ENCODE measurements at places on chromosomes 11 and 22. TPM values are rescaled to one million over a fixed set of nuclear protein-coding genes. Genes with fewer than 3 reads are reported as not detected.

GRCh38 chr11:76086743-76087635 lies 119.3 kb downstream of the WNT11 start:
- H3K36me3 ChIP-seq: no peaks in the 10 kb centered on the region
- H3K4me3 ChIP-seq: no peak overlapping the region
- no peaks in the 10 kb centered on the region for H3K27me3 ChIP-seq

DNA sequence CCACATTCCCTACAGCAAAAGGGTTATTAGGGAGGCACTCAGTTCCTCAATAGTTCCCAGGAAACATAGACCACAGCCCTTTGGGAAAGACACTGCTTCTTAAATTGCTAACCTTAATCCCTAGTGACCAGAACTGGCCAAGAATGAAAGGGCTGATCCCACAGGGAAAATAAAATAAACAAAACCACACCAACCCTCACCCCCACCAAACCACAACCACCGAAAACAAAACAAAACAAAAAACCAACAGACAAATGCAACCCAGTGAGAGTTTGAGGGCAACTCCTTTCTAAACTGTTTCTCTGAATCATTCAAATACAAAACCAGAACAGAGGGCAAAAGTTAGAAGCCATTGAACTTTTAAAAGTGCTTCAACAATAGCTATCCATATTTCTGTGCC lies 57.2 kb downstream of the NAV2 start:
- no peaks in the 10 kb centered on the region for H3K27me3 ChIP-seq
- no peak overlapping the region for H3K27ac ChIP-seq
- DNase-seq: peak; percentile 61
- peaks cover 25% of the 10 kb centered on the region for H3K4me1 ChIP-seq

GRCh38 chr11:77406396-77406795 lies 67.5 kb downstream of the PAK1 start:
- no peaks in the 10 kb centered on the region for H3K36me3 ChIP-seq
- no peak for DNase-seq
- H3K27me3 ChIP-seq: no peaks in the 10 kb centered on the region
- H3K4me1 ChIP-seq: peaks cover 20% of the 10 kb centered on the region
- H3K27ac ChIP-seq: no peak overlapping the region

DNA sequence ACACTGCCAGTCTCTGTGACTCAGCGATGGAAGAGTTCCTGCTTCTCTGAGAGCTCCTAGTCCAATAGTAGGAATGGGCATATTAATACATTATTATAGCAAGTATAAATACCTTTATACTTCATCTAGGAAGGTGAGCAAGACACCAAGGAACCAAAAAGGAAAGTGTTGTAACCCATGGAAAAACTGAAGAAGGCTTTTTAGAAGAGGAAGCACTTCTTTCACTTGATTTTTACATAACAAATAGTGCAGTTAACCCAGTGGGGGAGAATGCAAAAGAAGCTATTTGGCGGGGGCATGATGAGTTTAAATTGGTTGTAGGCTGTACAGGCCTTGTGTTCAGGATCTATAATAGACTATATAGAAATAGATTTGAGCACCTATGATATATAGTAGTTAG lies 31.2 kb upstream of the C11orf87 start:
- no peaks in the 10 kb centered on the region for H3K36me3 ChIP-seq
- H3K4me1 ChIP-seq: no peaks in the 10 kb centered on the region
- no peak overlapping the region for H3K4me3 ChIP-seq

GRCh38 chr11:85725510-85726258 lies 39.7 kb upstream of the CCDC89 start:
- H3K4me1 ChIP-seq: peaks cover 11% of the 10 kb centered on the region
- peak; percentile 82 for DNase-seq
- H3K4me3 ChIP-seq: no peak overlapping the region
- no peaks in the 10 kb centered on the region for H3K36me3 ChIP-seq
- H3K27ac ChIP-seq: peak overlapping the region; percentile 10
- no peaks in the 10 kb centered on the region for H3K27me3 ChIP-seq

The GAL3ST1 gene
- not detected for polyA plus RNA-seq

DNA sequence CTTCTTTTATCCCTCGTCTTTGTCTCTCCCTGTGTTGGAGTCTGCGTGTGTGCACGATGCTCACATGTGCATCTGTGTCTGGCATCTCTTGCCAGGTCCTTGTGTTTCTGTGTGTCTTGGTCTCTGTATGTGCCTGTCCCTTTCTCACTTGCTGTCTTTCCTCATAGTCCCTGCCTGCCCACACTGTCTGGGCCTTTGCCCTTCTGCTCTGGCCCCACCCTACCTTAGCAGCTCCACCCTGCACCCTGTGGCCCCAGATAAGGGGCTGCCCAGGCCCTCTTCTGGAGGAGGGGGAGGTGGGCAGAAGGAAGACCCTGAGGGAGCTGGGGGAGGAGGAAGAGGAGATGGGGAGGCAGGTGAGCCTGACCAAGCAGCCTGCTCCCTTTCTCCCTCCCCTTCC lies 2.8 kb downstream of the EHBP1L1 start:
- no peaks in the 10 kb centered on the region for H3K27me3 ChIP-seq
- no peak overlapping the region for H3K4me3 ChIP-seq
- H3K27ac ChIP-seq: no peak overlapping the region

The SLC1A2 gene
- polyA plus RNA-seq: 0.49 TPM

DNA sequence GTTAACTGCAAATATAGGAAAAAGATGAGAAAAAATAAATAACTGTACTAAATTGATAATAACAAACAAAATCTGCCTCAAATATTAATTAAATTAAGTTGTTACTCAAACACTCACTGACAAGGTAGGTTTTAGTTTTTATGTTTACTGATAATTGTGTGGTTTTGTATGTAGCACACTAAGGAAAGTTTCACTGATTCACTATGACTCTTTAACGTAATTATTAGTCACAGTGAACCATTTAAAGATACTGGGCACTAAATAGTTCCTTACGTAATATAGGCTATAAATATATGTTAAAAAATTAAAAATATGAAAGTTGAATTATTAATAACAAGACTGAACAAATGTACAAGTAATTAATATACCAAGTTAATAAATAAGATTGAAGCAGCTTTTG lies 2330.0 kb upstream of the RAG2 start:
- H3K36me3 ChIP-seq: no peaks in the 10 kb centered on the region
- H3K4me1 ChIP-seq: no peaks in the 10 kb centered on the region
- no peak for DNase-seq
- H3K4me3 ChIP-seq: no peak overlapping the region
- H3K27ac ChIP-seq: no peak overlapping the region

The KDM4E gene
- polyA plus RNA-seq: not detected

- H3K4me1 ChIP-seq: peaks cover 14% of the 10 kb centered on the region
- H3K4me3 ChIP-seq: peak overlapping the region; percentile 97
- DNase-seq: peak; percentile 23
- H3K36me3 ChIP-seq: no peaks in the 10 kb centered on the region
- no peaks in the 10 kb centered on the region for H3K27me3 ChIP-seq
Observed at GRCh38 chr11:57639321-57640067, 10.2 kb downstream of the YPEL4 start.

DNA sequence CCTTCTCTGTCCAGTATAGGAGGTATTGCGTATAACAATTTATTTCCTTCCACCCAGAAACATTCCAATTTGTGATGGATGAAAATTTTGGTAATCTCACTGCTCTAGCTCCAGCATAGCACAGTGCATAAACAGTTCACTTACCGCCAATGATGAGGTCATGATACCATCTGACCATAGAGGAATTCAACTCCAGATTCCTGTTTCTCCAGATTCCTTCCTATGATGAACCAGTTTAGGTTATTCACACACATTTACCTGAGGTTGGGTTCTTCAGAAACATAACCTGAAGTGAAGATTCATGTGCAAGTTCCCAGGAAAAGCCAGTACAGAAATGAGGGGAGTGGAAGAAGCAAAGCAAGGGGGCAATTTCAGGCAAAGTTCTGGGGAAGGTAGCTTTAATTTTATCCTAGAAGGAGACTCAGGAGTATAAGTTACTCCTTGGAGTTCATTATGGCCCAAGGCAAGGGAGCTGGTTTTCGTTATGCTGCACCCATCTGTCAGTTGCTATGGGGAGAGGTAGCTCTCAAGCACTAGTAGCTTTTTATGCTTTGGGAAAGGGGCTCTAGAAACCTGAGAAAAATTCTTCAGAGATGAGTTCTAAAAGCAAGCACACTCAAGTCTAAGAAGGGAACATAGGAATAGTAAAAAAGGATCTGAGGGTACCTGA lies 121.6 kb downstream of the CASP12 start:
- H3K27me3 ChIP-seq: no peaks in the 10 kb centered on the region
- no peak for DNase-seq
- no peaks in the 10 kb centered on the region for H3K36me3 ChIP-seq
- peaks cover 11% of the 10 kb centered on the region for H3K4me1 ChIP-seq

DNA sequence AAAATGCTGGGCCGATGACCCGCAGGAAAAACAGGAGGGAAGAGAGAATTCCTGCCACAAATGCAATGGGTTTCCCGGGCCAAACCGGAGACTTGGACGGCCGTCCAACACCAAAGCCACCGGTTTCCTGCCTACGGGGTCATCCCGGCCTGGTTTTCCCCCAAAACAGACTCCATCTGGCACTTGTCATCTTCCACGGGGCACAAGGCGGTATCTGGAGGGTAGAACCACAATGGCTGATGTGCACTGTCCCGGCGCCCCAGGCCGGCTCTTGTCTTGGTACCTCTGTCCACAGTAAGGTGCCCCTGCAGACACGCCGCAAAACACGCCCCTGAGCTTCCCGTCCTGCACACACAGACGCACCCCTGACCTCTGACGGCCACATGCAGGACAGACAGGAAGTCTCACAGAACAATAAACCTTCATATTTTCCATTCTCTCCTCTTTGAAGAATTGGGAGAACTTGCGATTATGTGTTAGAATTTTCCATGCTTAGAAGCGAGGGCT lies 20.1 kb downstream of the CELSR1 start:
- DNase-seq: no peak
- no peak overlapping the region for H3K27ac ChIP-seq
- 0 out of 2 replicates have a peak, but pooled peaks cover 3% of the 10 kb centered on the region for H3K4me1 ChIP-seq
- no peak overlapping the region for H3K4me3 ChIP-seq

DNA sequence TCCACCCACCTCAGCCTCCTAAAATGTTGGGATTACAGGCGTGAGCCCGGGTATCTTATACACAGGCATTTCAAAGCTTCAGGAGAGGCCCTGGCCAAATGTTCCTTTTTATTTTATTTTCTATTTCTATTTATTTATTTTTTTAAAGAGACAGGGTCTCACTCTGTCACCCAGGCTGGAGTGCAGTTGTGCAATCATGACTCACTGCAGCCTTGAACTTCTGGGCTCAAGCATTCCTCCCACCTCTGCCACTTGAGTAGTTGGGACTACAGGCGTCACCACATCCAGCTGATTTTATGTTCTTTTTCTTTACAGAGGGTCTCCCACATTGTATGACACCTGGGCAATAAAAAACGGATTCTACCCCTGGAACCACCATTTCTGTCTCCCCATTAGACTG lies 71.2 kb downstream of the FBXO7 start:
- H3K4me1 ChIP-seq: peaks cover 28% of the 10 kb centered on the region
- H3K27me3 ChIP-seq: no peaks in the 10 kb centered on the region
- no peaks in the 10 kb centered on the region for H3K36me3 ChIP-seq
- no peak overlapping the region for H3K4me3 ChIP-seq
- DNase-seq: peak; percentile 79
- H3K27ac ChIP-seq: peak overlapping the region; percentile 78

DNA sequence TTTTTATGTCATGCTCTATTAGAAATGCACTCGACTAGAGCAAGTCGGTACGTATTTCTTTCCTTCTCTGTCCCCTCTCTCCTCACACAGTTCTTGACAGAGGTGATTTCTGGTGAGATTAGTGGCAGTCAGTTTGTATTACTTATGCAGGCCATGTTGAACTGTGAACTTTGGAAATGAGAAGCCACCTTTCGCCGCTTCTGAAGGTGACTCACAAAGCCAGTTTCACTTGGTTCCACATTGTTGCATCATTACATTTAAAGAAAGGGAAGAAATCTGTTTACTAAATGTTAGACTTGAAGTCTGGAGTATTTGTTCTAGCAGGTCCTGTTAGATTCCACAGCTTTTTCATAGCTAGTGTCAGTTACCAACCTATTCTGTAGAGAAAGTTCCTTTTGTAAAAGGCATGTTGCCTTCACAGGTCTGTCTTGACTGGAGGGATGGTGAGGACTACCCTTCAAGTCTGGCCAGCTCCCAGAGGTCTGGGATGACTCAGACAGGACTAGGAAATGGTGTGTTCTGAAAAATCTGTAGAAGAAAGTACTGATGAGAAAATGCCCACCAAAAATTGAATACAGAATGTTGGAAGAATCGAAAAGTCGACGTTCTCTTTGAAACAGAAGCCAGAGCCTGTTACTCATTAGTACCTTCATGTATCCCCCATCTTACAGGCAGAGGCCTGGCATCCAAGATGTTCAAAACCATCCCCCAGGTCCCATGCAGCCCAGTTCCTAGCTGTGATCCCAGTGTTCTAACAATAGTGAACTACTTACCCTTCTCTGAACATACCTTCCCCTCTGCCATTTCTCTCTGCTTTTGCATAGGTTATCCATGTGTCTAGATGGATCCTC lies 181.4 kb downstream of the DBX1 start:
- H3K36me3 ChIP-seq: no peaks in the 10 kb centered on the region
- H3K4me1 ChIP-seq: peaks cover 38% of the 10 kb centered on the region
- no peak overlapping the region for H3K4me3 ChIP-seq
- H3K27me3 ChIP-seq: no peaks in the 10 kb centered on the region

The MICAL2 gene
- 83.3 TPM for polyA plus RNA-seq

GRCh38 chr11:94131718-94132115 lies 3.1 kb downstream of the PANX1 start:
- H3K27ac ChIP-seq: peak overlapping the region; percentile 96
- DNase-seq: peak; percentile 43
- H3K27me3 ChIP-seq: no peaks in the 10 kb centered on the region
- H3K36me3 ChIP-seq: no peaks in the 10 kb centered on the region

DNA sequence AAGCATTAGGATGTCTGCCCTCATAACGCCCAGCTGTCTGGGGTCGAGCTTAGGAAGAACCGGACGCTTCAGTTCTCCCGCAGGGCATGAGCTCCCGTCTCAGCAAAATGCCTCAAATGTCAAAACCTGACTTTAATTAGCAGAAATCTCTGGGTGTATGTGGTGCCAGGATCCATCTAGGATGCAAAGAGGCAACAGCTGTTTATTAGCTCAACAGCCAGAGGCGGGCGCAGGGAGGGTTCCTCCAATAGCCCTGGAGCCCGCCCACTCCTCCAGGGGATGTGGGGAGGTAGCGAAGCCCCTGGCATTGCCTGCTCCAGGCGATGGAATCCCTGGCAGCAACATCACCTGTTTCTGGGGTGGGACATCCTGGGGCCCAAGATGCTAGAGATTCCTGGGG lies 39.4 kb upstream of the RTL6 start:
- peaks cover 16% of the 10 kb centered on the region for H3K4me1 ChIP-seq
- no peaks in the 10 kb centered on the region for H3K36me3 ChIP-seq
- H3K27ac ChIP-seq: no peak overlapping the region
- H3K4me3 ChIP-seq: no peak overlapping the region
